ENCODE measurements at places on chromosomes 11 and 22. TPM values are rescaled to one million over a fixed set of nuclear protein-coding genes. Genes with fewer than 3 reads are reported as not detected.

- DNase-seq = no peak
Observed at GRCh38 chr11:92752122-92752521, 217.3 kb upstream of the MTNR1B start.

DNA sequence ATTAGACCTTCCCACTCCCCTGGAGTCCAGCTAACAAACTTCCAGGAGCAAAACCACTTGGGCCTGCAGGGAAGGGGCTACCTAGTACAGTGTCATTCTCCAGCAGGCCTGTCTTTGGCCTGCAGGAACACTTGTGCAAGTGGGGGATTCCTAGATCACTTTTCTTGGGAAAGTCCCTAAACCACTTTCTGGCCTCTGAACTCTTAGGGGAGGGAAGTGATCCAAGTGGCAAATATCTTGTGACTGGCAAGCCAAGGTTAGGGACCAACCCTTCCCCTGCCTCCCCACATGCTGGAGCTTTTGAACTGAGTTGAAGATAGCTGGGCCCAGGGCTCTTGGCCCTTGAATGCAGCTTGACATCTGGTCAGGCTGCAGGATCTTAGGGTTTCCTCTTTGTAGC, 17.2 kb downstream of the PPFIBP2 start:
- no peak for DNase-seq

DNA sequence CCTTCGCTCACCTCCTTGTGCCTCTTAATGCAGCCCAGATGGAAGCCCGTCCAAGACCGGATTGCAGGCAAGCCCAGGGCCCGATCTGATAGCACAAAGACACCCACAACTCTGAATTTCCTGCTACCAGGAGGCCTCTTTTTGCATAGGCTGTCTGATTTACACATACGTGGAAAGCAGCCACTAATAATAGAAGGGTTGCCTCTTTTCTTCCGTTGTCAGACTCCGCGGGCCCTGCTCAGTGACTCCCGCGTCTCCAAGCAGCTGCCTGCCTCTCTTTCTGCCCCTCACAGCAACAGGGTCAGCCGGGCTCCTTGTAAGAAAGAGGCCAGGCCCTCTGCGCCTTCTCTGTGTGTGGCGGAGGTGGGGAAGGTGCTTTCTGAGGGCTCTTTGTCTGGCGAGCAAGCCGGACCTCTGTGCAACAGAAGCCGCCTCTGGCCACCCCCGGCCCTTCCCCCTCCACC, 26.7 kb downstream of the FLI1 start:
- DNase-seq = no peak

GRCh38 chr11:6646576-6646917, 9.1 kb downstream of the DCHS1 start:
- DNase-seq = no peak

DNA sequence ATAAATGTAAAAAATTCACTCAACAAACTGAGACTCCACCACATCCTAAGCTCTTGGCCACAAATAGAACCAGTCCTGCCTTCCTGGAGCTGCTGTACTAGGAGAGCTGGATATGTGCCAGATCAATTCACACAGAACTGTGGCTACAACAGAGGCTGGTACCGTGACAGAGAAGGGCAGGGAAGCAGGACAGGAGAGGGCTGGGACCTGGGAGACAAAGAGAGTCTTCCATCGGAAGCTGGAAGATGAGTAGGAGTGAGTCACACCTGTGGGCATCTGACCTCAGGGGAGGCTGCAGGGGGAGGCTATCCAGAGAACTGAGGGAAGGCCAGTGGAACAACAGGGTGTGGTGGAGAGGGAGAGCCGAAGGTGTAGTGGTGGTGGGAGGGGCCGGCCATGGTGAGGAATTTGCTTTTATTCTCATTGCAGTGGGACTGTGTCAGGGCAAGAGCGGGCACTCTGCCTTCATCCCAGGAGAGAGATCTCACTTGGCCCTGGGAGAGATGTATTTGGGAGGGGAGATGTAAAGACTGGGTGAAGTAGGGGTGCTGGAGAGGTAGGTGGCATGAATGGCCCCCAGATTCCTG, 1.9 kb upstream of the LTBP3 start:
- DNase-seq = peak; percentile 88

The NXPE2 gene
- not detected for total RNA-seq

The TCN2 gene
- total RNA-seq = 0.12 TPM

The OR5A1 gene
- not detected for total RNA-seq

Measured in Daoy (cell line).